ENCODE measurements at places on chromosomes 3 and 15.

- peak; percentile 31 for DNase-seq
These were observed 617.6 kb upstream of the UBE2E2 start for GRCh38 chr3:22585504-22585903.

DNA sequence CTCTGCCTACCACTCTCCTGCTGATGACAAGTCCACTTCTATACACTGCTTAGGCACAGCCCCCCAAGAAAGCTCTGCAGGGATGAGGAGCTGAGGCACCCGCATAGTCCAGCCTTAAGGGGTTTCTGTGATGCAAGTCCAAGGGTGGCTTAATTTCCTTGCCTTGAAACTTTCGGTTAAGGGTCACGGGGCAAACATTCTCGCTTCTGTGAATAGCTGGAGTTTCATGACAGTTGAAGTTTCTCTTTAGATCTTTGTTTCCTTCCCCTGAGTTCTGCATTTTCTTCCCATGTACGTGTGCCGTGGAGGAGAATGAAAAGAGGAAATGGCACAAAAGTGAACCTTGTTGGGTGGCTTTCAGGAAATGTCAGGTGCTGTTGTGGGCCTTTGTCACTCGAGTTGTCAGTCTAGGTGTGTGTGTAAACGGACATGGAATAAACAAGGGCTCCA is 7.0 kb downstream of the GPR160 start:
- DNase-seq: no peak

GRCh38 chr15:58441376-58442070 is 9.7 kb downstream of the LIPC start:
- peak; percentile 14 for DNase-seq

- peak; percentile 23 for DNase-seq
These were observed 101.6 kb upstream of the PRR20G start for GRCh38 chr3:127389420-127389819.

DNA sequence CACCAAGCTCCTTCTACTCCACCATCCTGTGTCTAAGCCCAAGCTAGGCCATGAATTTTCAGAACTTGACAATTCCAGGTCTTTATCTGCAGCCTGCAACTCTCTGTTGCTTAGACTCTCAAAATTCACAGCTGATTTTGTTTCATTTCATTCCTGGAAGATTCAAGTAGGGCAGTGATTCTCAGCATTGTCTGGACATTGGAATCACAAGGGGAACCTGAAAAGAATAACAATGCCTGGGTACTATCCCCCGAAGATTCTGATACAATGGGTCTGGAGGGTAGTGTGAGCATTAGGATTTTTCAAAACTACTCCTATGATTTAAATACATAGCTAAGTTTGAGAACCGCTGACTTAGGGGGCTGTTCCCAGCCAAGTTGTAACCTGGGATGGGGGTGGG is 534.7 kb upstream of the IL12A start:
- DNase-seq: no peak

GRCh38 chr3:5197470-5198312 is 10.2 kb downstream of the EDEM1 start:
- DNase-seq: no peak

- no peak for DNase-seq
These were observed 20.4 kb downstream of the CCDC191 start for GRCh38 chr3:114035896-114036295.

- DNase-seq: peak; percentile 50
These were observed 767 bp downstream of the GLT8D1 start for GRCh38 chr3:52704611-52705437.

DNA sequence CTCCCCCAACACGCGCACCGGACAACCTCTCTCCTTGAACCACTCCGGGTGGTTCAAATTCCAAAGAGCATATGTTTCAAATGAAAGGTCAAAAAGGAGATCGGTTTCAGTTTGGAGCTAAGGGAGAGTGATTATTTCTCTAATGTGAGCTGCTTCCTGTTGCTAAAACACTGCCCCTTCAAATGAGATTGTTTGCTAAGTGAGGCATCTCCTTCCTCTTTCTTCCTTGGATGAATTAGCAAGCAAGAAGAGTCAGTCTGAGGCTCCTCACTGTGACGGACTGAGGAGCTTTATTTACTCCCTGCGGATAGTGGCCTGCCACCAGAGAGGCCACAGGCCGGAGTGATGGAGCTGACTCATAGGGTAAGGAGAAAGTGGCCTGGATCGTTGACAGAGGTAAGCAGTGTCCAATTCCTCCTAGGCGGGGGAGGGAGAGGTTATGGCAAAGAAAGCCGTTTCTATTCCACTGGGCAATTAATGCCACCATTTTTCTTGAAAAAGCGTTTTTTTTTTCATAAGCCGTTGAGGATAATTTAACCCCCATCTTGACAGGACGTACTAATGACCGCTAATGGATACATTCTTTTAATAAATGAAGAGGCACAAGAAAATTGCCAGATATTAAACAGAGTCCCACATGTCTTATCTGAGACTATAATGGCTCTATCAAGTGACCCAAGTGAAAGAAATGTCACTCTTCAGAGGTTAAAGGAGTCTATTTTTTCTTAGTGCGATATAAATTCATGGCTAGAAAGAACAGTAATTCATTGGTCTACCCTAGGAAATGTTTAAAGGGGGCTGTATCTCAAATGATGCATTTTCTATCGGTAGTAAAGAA is 167.0 kb upstream of the ANKRD28 start:
- DNase-seq: no peak

- no peak for DNase-seq
These were observed 192.8 kb upstream of the THBS1 start for GRCh38 chr15:39388118-39388517.

DNA sequence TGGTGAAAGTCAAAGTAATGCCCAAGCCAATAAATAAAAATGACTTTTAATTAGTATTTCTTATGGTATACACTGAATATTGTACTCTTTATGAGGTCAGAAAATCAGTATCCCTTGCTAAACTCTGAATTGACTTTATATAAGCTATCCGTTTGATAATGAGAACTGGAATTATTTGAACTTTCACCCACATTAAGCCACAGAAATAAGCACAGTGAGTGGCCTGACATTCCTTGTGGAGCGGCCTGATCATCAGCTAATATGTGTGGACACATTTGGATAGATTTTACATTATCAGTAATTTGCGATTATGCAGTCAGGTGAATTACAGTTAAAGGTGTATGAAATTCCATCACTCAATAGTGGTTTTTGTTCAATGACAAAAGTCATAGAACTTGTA is 136.0 kb upstream of the CBLB start:
- DNase-seq: no peak

DNA sequence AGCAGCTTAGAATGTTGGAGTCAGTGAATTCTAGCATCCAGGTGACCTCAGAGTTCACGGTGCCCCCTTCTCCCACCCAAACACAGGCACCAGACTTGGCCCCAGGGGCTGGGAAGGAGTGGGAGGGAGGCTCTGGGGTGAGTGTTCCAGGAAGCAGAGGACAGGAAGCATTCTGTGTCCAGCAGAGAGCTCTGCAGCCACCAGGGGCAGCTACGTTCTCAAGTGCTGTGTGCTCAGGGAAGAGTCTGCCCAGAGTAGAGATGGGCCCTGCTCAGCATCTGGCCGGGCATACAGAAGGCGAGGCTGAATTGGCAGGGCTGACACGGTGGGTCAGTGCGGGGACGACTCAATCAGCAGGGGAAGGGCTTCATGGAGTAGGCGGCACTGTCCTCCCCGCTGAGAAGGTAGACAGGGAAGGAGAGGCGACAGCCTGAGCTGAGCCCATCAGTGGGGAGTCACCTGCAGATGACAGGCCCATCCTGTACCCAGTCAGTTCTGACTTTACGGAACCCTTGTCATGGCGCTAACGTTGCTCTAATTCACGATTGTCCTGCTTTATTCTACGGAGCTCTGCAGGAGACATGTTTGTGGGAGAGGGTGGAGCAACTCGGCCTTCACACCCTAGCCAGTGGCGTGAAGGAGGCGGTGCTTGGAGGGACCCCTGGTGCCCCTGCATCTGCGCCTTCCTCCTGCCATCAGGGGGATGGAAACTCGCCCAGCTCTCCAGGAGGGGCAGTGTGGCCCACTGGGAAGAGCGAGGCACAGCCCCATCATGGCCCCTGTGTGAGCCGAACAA is 82.2 kb downstream of the C3orf70 start:
- peak; percentile 58 for DNase-seq

DNA sequence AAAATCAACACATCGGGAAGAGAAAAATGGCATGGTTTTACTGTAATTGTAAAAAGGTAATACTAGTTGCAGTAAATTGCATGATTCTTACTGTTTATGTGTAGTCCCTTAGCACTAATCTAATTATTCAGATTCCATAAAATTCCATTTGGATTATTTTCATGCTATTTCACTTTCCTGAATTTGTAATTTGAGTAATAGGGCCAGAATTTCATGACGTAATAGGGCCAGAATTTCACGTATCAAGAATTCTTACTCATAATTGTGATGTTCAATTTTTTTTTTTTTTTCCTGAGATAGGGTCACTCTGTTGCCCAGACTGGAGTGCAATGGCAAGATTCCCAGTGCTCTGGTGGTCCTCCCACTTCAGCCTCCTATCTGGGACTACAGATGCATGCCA is 2.9 kb upstream of the U2SURP start:
- no peak for DNase-seq

DNA sequence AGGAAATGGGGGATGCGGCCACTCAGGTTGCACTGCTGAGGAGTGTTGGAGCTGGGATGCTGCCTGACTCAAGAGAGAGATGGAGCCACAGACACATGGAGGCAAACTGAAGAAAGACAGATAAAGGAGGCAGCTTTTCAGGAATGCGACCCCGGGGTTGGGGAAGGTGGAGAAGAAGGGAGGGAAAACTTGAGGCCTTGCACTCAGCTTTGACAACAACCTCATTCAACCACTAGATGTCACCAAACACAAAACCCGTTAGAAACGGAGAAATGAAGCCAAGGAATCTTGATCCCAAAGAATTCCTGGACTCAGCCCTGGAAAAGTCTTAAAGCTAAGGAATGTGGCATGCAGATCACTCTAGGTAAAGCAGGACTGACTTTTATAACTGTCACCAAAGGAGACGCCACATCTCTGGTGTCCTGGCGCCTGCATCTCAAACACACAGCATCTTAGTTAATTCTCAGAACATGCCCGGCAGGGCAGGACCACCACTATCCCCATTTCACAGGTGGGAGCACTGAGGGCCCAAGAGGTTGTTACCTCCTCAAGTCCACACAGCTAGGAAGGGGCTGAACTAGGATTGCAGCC is 59.6 kb upstream of the LMCD1 start:
- peak; percentile 40 for DNase-seq

- DNase-seq: no peak
These were observed 9.1 kb downstream of the CCR4 start for GRCh38 chr3:32960404-32961170.

- no peak for DNase-seq
These were observed 26.7 kb upstream of the GREM1 start for GRCh38 chr15:32690941-32691688.

DNA sequence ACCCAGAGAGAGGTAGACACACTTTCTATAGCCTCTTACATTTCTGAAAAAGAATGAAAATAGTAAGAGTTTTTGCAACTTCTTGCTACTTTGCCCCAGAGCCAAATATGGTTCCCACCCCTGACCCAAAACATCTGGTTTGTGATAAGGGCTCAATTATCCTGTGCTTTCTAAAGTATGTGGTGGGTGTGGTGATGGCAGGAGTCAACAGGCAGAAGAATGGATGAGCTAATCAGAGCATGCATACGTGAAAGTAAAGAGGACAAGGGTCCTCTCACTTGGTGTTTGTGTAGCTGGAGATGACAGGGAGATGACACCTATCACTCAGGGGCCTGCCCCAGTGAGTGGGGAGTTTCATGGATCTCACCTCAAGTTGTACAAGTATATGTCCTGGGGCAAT is 19.1 kb downstream of the KBTBD8 start:
- no peak for DNase-seq

DNA sequence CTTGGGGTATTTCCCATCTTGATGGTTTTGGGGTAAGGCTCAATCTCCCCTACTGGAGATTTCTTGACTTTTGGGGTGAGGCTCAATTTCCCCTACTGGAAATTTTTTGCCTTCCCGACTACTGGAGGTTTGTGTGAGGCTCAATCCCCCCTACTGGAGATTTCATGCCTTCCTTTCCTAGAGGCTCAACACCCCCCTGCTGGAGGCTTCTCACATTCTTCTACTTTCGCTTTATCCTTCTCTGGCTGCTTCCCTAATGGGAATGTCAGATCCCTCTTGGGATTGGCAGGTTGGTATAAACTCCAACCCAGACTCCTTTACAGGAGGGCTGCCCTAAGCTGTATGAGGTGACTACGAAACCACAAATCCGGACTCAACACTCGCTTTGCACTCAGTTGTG is 49.2 kb downstream of the KATNBL1 start:
- no peak for DNase-seq

- DNase-seq: no peak
These were observed 44.8 kb downstream of the SLCO2A1 start for GRCh38 chr3:133984975-133985374.

- no peak for DNase-seq
These were observed 337.8 kb upstream of the DNAJC19 start for GRCh38 chr3:181327349-181327748.

DNA sequence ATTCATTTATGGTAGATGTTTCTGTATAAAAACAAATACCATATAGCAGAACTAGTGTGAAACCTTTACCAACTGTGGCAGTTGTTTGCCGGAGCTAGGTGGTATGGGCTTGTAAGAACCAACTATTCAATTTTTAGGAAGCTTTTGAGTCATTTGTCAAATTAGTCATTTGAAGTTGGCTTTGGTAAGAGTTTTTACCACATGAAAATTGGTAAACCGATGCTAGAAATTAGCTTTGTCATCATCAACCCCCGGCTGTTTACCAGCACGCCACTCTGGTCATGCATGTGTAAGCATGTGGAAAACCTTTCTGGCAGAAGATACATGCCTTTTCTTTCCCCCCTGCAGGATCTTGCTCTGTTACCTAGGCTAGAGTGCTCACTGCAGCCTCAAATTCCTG is 63.3 kb downstream of the IL1RAP start:
- no peak for DNase-seq

DNA sequence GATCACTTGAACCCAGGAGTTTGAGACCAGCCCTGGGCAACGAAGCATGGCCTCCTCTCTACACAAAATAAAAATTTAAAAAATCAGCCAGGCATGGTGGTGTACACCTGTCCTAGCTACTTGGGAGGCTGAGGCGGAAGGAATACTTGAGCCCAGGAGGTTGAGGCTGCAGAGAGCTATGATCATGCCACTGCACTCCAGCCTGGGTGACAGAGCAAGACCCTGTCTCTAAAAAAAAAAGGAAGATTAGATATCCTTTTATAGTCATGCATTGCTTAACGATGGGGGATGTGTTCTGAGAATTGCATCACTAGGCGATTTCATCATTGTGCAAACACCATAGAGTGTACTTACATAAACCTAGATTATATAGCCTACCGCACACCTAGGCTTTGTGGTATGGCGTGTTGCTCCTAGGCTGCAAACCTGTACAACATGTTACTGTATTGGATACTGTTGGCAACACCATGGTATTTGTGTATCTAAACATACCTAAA is 12.6 kb downstream of the ALAS1 start:
- no peak for DNase-seq

GRCh38 chr3:179265875-179266274 is 15.0 kb upstream of the KCNMB3 start:
- DNase-seq: no peak

- no peak for DNase-seq
These were observed 45.5 kb upstream of the SUCLG2 start for GRCh38 chr3:67699882-67700281.

GRCh38 chr3:192802957-192803899 is 75.9 kb upstream of the FGF12 start:
- DNase-seq: peak; percentile 74

All from RKO (cell line).